ENCODE measurements at places on chromosomes 1 and 21.

DNA sequence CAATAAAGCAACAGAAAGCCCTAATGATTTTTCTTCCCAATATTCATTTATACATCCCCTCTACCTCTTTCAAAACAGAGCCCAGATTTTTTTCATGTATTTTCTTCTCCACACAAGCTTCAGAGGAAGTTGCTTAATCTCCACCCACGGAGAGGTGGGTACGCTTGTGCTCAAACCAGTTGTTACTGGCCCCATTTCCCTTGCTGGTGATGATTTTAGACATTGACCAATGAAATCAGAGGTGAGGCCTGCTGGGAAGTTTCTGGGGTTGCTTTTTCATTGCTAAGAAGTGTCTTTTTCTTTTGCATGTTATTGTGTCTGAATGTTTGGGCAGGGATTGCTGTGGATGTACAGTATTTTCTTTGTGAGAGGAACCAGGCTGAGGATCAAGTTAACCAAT, 448.1 kb upstream of the B3GALT2 start:
- no peak for DNase-seq

- DNase-seq = no peak
Measured at GRCh38 chr1:110152133-110152785, 2.0 kb downstream of the SLC6A17 start.

GRCh38 chr1:16208270-16208987, 4.0 kb downstream of the ARHGEF19 start:
- no peak for DNase-seq

GRCh38 chr21:25688275-25689155, 46.2 kb downstream of the ATP5PF start:
- no peak for DNase-seq

- no peak for DNase-seq
Measured at GRCh38 chr1:22044690-22045420, 7.7 kb upstream of the CDC42 start.

GRCh38 chr21:35943752-35944151, 116.6 kb downstream of the SETD4 start:
- no peak for DNase-seq

DNA sequence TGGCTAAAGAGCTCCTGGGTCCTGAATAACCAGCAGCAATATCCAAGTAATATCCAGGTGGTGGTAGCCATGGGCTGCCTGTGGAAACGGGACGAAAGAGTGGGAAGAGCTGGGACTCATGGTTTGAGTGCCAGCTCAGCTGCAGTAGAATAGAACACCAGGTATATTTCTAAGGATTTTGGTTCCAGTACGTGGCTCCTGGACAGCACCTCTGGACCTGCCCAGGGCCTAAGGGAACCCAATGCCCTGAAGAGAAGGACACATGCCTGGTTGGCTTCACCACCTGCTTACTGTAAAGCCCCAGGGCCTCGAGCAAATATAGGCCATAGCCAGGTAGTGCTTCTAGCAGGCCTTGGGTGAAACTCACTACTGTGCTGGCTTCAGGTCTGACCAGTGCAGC, 566.7 kb downstream of the KIF26B start:
- no peak for DNase-seq

DNA sequence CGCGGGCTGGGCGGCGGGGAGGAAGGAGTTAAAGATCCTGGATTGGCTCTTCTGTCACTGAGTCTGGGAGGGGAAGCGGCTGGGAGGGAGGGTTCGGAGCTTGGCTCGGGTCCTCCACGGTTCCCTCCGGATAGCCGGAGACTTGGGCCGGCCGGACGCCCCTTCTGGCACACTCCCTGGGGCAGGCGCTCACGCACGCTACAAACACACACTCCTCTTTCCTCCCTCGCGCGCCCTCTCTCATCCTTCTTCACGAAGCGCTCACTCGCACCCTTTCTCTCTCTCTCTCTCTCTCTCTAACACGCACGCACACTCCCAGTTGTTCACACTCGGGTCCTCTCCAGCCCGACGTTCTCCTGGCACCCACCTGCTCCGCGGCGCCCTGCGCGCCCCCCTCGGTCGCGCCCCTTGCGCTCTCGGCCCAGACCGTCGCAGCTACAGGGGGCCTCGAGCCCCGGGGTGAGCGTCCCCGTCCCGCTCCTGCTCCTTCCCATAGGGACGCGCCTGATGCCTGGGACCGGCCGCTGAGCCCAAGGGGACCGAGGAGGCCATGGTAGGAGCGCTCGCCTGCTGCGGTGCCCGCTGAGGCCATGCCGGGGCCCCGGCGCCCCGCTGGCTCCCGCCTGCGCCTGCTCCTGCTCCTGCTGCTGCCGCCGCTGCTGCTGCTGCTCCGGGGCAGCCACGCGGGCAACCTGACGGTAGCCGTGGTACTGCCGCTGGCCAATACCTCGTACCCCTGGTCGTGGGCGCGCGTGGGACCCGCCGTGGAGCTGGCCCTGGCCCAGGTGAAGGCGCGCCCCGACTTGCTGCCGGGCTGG, at the start of gene NPR1:
Gene NPR1 (plus strand): TSS at position 170 of the 818 bp plus-strand sequence. CDS start 421 bp downstream, at position 591.
- DNase-seq = no peak

- DNase-seq = peak; percentile 17
Measured at GRCh38 chr1:205458777-205459566, 3.1 kb upstream of the BLACAT1 start.

GRCh38 chr1:155063550-155064110, at the start of gene EFNA4:
Gene EFNA4 (plus strand): TSS chr1:155063740. CDS start chr1:155063824, 84 bp downstream.
- DNase-seq = peak; percentile 78

DNA sequence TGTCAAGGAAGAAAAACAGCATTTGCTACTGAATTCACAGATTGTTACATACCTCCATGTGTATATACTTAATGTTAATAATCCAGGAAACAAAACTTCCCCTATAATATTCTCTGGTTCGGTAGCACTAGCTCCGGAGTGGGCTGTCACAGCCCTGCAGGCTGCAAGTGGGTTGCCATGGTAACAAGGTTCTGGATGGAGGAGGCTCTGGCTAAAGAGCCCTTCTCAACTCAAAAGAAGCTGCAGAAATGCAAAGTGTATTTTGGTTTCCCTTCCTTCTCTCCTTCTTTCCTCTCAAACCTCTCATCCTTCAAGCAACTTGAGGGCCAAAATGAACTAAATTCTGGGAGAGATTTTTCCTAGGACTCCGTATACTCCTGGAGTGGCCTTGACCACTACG, 45.2 kb downstream of the ASTN1 start:
- no peak for DNase-seq

DNA sequence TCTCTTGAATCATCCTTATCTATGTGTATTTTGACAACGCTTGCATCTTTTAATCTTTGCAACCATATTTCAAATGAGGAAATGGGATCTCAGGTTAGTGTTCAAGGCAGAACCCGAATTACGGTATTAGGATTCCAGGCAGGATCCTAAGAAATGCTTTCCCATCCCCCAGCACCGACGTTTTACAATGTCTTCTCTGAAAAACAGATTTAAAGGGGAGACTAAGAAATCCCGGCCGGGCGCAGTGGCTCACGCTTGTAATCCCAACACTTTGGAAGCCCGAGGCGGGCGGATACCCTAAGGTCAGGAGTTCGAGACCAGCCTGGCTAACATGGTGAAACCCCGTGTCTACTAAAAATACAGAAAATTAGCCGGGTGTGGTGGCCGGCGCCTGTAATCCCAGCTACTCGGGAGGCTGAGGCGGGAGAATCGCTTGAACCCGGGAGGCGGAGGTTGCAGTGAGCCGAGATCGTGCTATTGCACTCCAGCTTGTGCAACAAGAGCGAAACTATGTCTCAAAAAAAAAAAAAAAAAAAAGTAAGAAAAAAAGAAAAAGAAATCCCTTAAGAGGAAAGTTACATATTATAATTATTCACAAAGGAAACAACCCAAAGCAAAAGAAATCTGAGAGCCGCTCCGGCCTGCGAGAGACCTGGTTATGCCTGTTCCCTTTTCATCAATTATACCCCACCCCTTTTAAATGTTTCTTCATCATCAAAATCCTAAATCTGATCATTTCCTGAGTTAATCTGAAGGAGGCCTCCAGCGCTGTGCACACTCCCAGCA, 801 bp upstream of the GORAB start:
- no peak for DNase-seq

Data from forelimb muscle (tissue), 1 donor.